ENCODE measurements at places on chromosomes 11 and 22. TPM values are rescaled to one million over a fixed set of nuclear protein-coding genes. Genes with fewer than 3 reads are reported as not detected.
A peak's percentile ranks its signal among the peaks of the same experiment; 100 is the strongest.

DNA sequence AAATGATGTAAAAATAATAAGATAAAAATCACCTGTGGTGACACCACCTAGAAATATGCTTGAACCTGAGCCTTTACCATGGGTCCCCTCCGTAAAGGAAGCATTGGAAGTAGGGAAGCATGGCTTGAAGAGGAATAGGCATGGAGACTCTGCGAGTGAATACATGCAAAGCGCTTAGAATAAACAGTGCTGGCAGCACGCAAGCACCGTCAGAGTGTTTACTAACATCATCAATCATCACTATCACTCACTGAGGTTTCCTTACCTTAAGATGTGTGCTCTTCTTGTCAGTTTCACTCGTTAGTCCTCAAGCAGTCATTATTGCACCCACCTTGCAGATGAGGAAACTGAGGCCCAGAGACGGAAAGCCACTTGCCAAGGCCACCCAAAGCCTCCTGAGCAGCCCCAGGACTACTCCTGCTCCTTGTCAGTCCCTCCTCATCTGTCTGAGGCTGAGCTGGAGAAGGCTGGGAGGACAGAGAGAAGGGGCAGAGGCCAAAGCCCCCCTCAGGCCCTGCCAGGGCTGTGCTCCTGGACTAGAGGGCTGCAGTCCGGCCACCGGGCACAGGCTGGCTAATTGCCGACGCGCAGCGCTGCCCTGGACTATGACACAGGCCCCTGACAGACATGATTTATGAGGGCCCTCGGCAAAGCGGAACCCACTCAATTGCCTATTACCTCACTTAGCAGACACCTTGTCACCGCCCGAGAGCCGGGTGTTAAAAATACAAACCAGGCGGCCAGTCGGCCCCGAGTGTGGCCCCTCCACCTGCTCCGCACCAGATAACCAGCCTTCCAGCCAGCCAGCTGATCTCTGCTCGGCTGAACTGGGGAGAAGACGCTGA lies 168.9 kb downstream of the MN1 start:
- no peak for DNase-seq
- no peaks in the 10 kb centered on the region for H3K27me3 ChIP-seq
- peaks cover 16% of the 10 kb centered on the region for H3K4me1 ChIP-seq
- H3K27ac ChIP-seq: no peak overlapping the region
- H3K4me3 ChIP-seq: no peak overlapping the region

- peaks cover 27% of the 10 kb centered on the region for H3K36me3 ChIP-seq
- no peak for DNase-seq
- peaks cover 13% of the 10 kb centered on the region for H3K4me1 ChIP-seq
- peak overlapping the region; percentile 97 for H3K4me3 ChIP-seq
- H3K27ac ChIP-seq: peak overlapping the region; percentile 72
Measured at GRCh38 chr22:20116376-20116950, 559 bp downstream of the RANBP1 start.

DNA sequence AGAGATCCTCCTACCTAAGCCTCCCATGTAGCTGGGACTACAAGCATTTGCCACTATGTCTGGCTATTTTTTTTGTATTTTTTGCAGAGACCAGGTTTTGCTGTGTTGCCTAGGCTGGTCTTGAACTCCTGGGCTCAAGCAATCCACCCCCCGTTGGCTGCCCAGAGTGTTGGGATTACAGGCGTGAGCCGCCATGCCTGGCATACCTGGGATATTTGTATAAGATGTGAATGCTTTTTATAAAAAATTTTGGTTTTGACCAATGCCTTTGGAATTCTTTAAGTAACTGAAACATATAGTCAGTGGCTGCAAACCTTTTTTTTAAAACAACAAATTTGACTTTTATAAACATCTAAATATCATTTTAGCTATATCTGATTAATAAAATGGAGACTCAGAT lies 42.4 kb downstream of the ADAMTS8 start:
- no peak for DNase-seq
- no peaks in the 10 kb centered on the region for H3K27me3 ChIP-seq
- H3K36me3 ChIP-seq: no peaks in the 10 kb centered on the region

DNA sequence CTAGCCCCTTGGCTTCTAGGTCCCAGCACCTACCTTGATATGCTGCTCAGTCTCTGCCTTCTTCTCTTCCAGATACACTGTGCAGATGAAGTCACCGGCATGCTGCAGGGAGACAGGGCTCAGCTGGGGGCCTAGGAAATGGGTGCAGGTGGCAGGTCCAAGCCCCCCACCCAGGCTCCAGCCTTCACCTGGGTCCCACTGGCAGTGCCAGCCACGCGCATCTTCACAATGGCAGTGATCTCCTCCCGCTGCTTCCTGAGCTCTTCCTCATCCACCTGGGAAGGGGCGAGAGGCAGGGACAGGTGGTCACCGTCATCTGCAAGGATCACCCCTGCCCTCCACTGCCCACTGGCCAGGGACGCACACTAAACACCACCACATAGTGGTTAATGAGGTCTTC lies 21.1 kb upstream of the PDE2A start:
- H3K27me3 ChIP-seq: no peaks in the 10 kb centered on the region
- H3K27ac ChIP-seq: no peak overlapping the region
- H3K4me1 ChIP-seq: no peaks in the 10 kb centered on the region
- H3K36me3 ChIP-seq: peaks cover 78% of the 10 kb centered on the region

DNA sequence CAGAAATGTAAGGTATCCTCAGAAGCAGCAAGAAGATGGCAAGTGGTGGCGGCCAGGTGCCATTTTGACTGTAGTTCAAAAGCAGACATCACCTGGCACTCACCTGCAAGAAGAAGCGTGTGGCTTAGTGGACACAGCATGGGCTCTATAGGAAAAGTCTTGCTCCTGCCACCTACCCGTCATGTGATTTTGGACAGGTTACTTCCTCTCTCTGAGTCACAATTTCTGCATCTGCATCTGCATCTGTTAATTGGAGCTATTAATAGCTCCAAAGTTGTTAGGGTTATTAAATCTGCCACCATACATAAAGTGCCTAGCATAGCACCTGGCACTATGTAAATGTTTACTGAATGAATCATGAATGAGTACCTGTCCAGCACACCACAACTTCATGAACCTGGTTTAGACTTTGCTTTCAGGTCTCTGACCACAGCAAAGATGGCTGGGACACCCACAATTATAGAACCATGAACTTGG lies 16.8 kb downstream of the RAB30 start:
- no peaks in the 10 kb centered on the region for H3K27me3 ChIP-seq
- no peaks in the 10 kb centered on the region for H3K36me3 ChIP-seq
- no peak overlapping the region for H3K4me3 ChIP-seq
- no peak overlapping the region for H3K27ac ChIP-seq
- H3K4me1 ChIP-seq: peaks cover 21% of the 10 kb centered on the region

GRCh38 chr22:25972397-25972796 lies 196.9 kb upstream of the SEZ6L start:
- DNase-seq: no peak
- no peaks in the 10 kb centered on the region for H3K4me1 ChIP-seq
- no peak overlapping the region for H3K4me3 ChIP-seq

GRCh38 chr11:100575860-100576717 lies 111.0 kb upstream of the ARHGAP42 start:
- H3K4me1 ChIP-seq: no peaks in the 10 kb centered on the region
- H3K27ac ChIP-seq: no peak overlapping the region
- DNase-seq: no peak
- H3K4me3 ChIP-seq: no peak overlapping the region
- H3K27me3 ChIP-seq: no peaks in the 10 kb centered on the region
- no peaks in the 10 kb centered on the region for H3K36me3 ChIP-seq

DNA sequence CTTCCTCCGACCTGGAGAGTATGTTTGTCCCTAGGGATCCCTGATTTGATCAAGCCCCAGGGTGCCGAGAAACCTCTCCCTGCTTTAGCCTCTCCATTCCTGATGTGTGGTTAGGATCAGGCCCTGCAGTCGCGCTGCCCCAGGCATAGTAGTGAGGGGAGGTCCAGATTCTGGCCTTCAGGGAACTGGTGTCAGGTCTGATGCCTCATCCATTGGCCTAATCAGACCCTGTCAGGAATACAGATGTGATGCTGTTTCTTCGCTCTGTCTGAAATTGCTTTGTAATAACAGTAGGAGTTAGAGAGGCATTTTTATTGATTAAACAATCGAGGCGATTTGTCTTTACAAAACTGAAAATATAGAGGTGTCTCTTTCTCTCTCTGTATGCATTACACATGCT lies 75.2 kb downstream of the GRIK4 start:
- H3K4me3 ChIP-seq: no peak overlapping the region
- H3K27me3 ChIP-seq: no peaks in the 10 kb centered on the region
- no peak for DNase-seq
- no peaks in the 10 kb centered on the region for H3K4me1 ChIP-seq
- H3K27ac ChIP-seq: no peak overlapping the region

GRCh38 chr22:19767427-19768341 lies 7.1 kb downstream of the TBX1 start:
- no peaks in the 10 kb centered on the region for H3K27me3 ChIP-seq
- no peak for DNase-seq
- H3K4me3 ChIP-seq: peak overlapping the region; percentile 54

- no peaks in the 10 kb centered on the region for H3K4me1 ChIP-seq
- H3K27ac ChIP-seq: no peak overlapping the region
- H3K36me3 ChIP-seq: no peaks in the 10 kb centered on the region
- no peak for DNase-seq
Measured at GRCh38 chr11:115965767-115966504, 461.7 kb upstream of the CADM1 start.

- no peak overlapping the region for H3K4me3 ChIP-seq
- DNase-seq: no peak
- no peaks in the 10 kb centered on the region for H3K36me3 ChIP-seq
- H3K27me3 ChIP-seq: no peaks in the 10 kb centered on the region
Measured at GRCh38 chr22:20260071-20260765, 7.9 kb downstream of the RTN4R start.

DNA sequence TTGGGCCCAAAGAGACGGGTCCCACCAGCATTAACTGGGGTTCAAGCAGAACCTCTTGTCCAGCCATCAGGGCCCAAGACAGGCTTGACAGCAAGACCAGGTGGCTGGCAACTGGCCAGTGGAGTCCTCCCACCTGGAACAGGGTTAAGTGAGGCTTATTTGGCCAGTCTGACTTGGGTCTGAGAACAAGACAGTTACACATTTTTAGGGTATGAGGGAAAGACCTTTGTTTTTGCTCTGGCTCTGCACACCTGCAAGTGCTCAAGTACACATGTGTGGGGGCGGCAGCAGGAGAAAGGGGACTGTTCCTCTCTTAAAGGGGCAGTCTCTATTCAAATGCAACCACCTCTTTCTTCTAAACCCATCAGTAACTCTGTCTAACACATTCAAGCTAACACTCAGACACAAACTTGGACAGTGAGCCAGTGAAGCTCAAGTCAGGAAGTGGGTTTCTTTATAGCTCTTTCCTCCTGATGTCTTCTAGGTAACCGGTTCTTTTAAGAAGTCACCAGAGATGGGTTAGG lies 116.2 kb downstream of the ETS1 start:
- H3K4me3 ChIP-seq: no peak overlapping the region
- H3K4me1 ChIP-seq: peaks cover 31% of the 10 kb centered on the region
- H3K36me3 ChIP-seq: no peaks in the 10 kb centered on the region
- DNase-seq: no peak
- H3K27ac ChIP-seq: no peak overlapping the region
- H3K27me3 ChIP-seq: no peaks in the 10 kb centered on the region

DNA sequence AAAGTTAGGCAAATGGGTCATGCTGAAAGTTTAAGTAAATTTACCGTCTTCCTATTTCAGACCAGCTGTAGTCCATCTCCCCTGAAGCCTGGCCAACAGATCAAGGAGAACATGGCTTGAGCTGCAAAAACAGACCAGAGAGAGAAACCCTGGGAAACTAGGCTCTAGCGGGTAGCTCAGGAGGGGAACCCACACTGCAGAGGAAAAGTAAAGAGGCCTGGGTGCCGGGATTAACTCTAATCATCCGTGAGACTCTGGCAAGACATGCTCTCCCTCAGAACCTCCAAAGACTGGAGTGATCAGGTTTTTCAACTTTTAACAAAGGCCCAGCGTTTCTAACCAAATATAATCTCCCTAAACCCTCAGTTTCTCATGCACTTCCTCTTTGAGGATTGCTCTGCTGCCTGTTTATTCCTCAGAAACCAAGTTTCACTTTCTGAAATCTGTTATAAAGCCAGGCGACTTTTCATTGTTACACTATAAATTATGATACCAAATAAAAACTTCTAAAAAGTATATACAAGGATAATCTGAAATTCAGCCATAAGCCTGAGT lies 67.5 kb downstream of the GAB2 start:
- peak overlapping the region; percentile 66 for H3K27ac ChIP-seq
- H3K4me3 ChIP-seq: peak overlapping the region; percentile 65
- H3K36me3 ChIP-seq: no peaks in the 10 kb centered on the region
- H3K27me3 ChIP-seq: no peaks in the 10 kb centered on the region

GRCh38 chr11:117458275-117459122 lies 130.8 kb downstream of the CEP164 start:
- no peaks in the 10 kb centered on the region for H3K4me1 ChIP-seq
- DNase-seq: no peak
- no peaks in the 10 kb centered on the region for H3K27me3 ChIP-seq
- no peak overlapping the region for H3K4me3 ChIP-seq
- no peak overlapping the region for H3K27ac ChIP-seq

GRCh38 chr11:111422494-111423249 lies 43.6 kb upstream of the POU2AF1 start:
- no peaks in the 10 kb centered on the region for H3K36me3 ChIP-seq
- H3K27me3 ChIP-seq: no peaks in the 10 kb centered on the region
- DNase-seq: no peak
- no peak overlapping the region for H3K4me3 ChIP-seq
- peaks cover 6% of the 10 kb centered on the region for H3K4me1 ChIP-seq
- H3K27ac ChIP-seq: no peak overlapping the region

- H3K4me3 ChIP-seq: no peak overlapping the region
- no peaks in the 10 kb centered on the region for H3K27me3 ChIP-seq
- peaks cover 3% of the 10 kb centered on the region for H3K4me1 ChIP-seq
- H3K27ac ChIP-seq: no peak overlapping the region
- no peak for DNase-seq
Measured at GRCh38 chr11:35003186-35003585, 86.8 kb downstream of the PDHX start.

DNA sequence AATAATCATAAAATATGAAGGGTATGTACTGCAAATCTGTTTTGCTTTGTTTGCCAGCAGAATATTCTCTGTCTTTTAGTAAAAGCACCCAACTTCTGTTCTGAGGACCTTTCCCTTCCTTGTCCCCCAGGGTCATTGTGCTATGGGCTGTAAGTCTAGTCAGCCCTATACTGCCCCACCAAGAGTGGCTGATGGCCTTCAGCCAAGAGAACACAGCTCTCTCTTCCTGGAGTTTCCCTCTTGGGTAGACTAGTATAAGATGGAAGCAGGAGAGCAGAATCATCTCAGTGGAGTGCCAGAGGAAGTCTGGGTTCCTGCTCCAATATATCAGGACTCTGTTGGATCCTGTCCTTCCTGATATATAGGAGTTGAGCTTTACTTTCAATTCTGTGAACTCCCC lies 29.0 kb downstream of the MMP13 start:
- no peak overlapping the region for H3K27ac ChIP-seq
- DNase-seq: no peak
- peaks cover 3% of the 10 kb centered on the region for H3K4me1 ChIP-seq

- DNase-seq: no peak
- no peaks in the 10 kb centered on the region for H3K36me3 ChIP-seq
- no peak overlapping the region for H3K27ac ChIP-seq
- peak overlapping the region; percentile 29 for H3K4me3 ChIP-seq
- H3K27me3 ChIP-seq: no peaks in the 10 kb centered on the region
- no peaks in the 10 kb centered on the region for H3K4me1 ChIP-seq
Measured at GRCh38 chr22:32354360-32355351, 3.0 kb upstream of the RFPL3 start.

The BRSK2 gene
- total RNA-seq: 1.2 TPM

The DDIAS gene
- not detected for total RNA-seq

The CD6 gene
- 2.2 TPM for total RNA-seq

The SCN3B gene
- total RNA-seq: not detected

The PTDSS2 gene
- 34.7 TPM for total RNA-seq
